ENCODE measurements at places on chromosomes 6 and 20. TPM values are rescaled to one million over a fixed set of nuclear protein-coding genes. Genes with fewer than 3 reads are reported as not detected.

DNA sequence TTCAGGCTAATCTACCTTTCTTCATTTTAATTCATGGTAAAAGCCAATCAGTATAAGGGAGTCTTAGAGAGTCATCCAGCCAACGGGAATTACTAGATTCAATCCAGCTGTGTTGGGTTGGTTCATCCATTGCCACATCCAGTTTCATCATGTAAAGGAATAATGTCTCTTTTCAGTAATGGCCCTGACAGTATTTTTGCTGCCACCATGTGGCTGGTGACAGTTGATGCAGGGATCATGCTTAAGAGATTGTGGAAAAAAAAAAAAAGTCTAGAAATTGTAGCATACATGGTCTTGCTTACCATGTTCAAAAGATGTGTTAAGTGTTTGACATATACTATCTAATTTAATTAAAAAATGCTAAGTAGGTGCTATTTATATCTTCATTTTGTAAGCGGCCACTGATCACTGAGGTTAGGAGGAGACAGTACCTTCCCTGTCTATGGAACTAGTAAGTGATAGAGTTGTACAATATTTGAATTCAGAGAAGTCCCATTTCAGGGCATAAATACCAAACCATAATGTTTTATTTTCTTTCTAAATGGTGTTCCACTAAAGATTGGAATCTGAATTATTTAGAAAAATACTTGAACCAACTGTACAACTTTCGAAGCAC lies 135.9 kb downstream of the KHDRBS2 start:
- H3K27me3 ChIP-seq: no peaks in the 10 kb centered on the region
- no peaks in the 10 kb centered on the region for H3K36me3 ChIP-seq
- peaks cover 11% of the 10 kb centered on the region for H3K4me1 ChIP-seq
- H3K4me3 ChIP-seq: no peak overlapping the region

DNA sequence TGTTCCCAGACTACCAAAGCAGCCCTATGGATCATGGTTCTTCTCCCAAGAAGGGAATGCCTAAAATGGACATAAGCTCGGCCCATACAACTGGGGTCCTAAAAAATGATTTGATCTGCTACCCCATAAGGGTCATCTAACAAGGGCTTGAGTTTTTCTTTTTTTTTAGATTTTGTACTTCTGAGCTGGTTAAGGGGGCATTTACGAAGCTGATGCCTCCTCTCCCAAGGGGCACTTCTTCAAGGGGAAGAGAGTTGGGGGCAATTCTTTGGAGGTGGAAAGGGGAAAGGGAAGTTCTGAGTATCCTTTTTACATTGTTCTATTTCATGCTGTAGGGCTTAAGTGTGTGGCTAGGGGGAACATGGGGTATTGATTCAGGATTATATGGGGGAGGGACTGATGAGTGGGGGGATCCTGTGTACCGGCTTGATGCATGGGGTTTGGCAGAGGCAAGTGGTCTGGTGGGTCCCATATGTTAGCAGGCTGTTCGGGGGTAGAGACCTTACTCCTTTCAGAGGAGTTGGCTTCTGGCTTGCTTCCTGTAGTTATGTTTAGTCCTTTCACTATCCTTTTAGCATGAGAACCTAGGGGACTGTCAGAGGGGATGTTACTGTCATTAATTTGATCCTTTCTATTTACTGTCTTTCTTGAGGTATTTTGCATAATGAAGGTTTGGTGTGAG lies 8.1 kb upstream of the ZNFX1 start:
- no peak overlapping the region for H3K4me3 ChIP-seq
- H3K4me1 ChIP-seq: peaks cover 13% of the 10 kb centered on the region
- H3K36me3 ChIP-seq: peaks cover 87% of the 10 kb centered on the region
- no peaks in the 10 kb centered on the region for H3K27me3 ChIP-seq
- no peak overlapping the region for H3K27ac ChIP-seq
- DNase-seq: no peak

DNA sequence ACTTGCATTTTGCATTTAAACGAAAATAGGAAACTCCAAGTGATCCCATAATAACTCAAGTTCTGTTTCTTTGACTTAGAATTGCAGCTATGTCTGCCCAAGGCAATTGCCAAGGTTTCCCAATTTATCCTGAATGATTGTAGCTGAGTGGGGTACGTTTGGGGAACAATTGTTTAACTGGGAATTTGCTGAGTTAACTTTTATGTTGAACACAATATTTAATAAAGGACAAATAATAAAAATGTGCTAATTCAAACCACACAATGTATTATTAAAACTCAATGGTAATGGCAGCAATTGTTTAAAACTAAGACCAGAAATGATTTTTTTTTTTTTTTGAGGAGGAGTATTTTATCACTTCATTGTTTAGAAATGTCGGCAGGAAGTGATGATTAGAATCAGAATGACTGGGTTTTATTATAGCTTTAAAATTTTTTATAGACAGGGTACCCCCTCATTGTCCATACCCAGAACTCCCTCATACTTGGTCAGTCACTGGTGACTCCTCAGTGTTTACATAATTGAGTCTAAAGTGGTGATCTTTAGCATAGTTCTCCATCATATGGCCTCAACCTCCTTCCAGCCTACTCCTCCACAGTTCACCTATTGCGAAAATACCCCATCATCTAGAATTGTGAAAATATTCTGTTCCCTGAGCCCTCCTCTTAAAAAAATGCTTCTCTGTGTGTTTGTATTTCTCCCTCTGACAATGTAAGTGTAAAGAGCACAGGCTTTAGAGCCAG lies 389.2 kb upstream of the CITED2 start:
- peaks cover 11% of the 10 kb centered on the region for H3K4me1 ChIP-seq
- H3K27ac ChIP-seq: no peak overlapping the region
- DNase-seq: no peak

The CAGE1 gene
- 0.15 TPM for total RNA-seq

All from lung (tissue), 17 donors.